ENCODE measurements at places on chromosomes 6 and 20.

GRCh38 chr6:91340896-91341395 is 754.1 kb upstream of the MAP3K7 start:
- no peaks in the 10 kb centered on the region for H3K36me3 ChIP-seq
- no peak overlapping the region for H3K4me3 ChIP-seq
- H3K4me1 ChIP-seq: no peaks in the 10 kb centered on the region
- no peak overlapping the region for H3K27ac ChIP-seq
- DNase-seq: no peak

DNA sequence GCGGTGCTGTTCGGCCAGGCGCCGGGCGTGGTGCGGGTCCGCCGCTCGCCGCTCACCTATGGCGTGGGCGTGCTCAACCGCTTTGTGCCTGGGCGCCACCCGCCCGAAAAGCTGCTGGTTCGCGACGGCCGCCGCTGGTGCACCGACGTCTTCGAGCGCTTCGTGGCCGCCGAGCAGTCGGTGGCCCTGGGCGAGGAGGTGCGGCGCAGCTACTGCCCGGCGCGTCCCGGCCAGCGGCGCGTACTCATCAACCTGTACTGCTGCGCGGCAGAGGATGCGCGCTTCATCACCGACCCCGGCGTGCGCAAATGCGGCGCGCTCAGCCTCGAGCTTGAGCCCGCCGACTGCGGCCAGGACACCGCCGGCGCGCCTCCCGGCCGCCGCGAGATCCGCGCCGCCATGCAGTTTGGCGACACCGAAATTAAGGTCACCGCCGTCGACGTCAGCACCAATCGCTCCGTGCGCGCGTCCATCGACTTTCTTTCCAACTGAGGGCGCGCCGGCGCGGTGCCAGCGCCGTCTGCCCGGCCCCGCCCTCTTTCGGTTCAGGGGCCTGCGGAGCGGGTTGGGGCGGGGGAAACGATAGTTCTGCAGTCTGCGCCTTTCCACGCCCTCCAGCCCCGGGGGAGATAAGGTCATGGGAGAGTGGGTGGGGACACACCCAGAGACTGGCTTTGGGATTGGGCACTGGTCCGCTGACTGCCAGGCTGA is 15.7 kb downstream of the ADISSP start:
- no peak for DNase-seq
- H3K36me3 ChIP-seq: peaks cover 10% of the 10 kb centered on the region
- no peak overlapping the region for H3K4me3 ChIP-seq
- H3K4me1 ChIP-seq: no peaks in the 10 kb centered on the region
- peaks cover 2% of the 10 kb centered on the region for H3K27me3 ChIP-seq

DNA sequence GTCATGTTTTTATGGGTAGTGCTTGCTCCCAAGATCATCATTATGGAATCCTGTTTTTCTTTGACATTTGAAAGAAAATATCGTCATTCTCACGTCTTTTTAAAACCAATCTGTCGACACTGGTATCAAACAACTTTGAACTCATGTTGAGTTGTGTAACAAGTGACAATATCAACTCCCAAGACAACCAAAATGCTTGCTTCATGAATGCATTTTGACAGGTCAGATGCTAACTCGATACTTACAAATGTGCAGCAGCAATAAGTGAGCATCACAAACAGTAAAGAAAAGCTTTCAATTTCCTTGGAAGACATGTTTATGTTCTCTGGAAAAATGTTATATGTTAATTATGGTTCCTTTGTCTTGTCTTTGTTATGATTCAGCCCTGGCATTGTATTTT is 125.9 kb downstream of the EPHA7 start:
- no peak for DNase-seq
- no peaks in the 10 kb centered on the region for H3K27me3 ChIP-seq
- no peaks in the 10 kb centered on the region for H3K4me1 ChIP-seq
- H3K36me3 ChIP-seq: no peaks in the 10 kb centered on the region

GRCh38 chr6:110900028-110900598 is 25.5 kb downstream of the AMD1 start:
- H3K36me3 ChIP-seq: peaks cover 84% of the 10 kb centered on the region
- no peak overlapping the region for H3K4me3 ChIP-seq
- no peak for DNase-seq
- peaks cover 6% of the 10 kb centered on the region for H3K4me1 ChIP-seq
- peaks cover 8% of the 10 kb centered on the region for H3K27me3 ChIP-seq
- peak overlapping the region; percentile 18 for H3K27ac ChIP-seq
